ENCODE measurements at places on chromosomes 3 and 15. TPM values are rescaled to one million over a fixed set of nuclear protein-coding genes. Genes with fewer than 3 reads are reported as not detected.

The OXTR gene
- 10.1 TPM for total RNA-seq

The NR1I2 gene
- total RNA-seq: not detected

The LAMB2 gene
- 83.5 TPM for total RNA-seq

The RTP3 gene
- total RNA-seq: not detected

The SCN11A gene
- total RNA-seq: 0.01 TPM

The PLA2G4D gene
- not detected for total RNA-seq

The CILP gene
- total RNA-seq: 0.46 TPM

The SLC24A5 gene
- not detected for total RNA-seq

The MUC20 gene
- total RNA-seq: 0.42 TPM

The SOX14 gene
- total RNA-seq: not detected

The RAMAC gene
- total RNA-seq: 44.9 TPM

The BLM gene
- 12.9 TPM for total RNA-seq

The PATL2 gene
- 0.14 TPM for total RNA-seq

The CHST13 gene
- 0.82 TPM for total RNA-seq

The DUOX2 gene
- 0.05 TPM for total RNA-seq

The PLA2G4B gene
- 1.6 TPM for total RNA-seq

The TMEM40 gene
- 0.28 TPM for total RNA-seq

The CCDC191 gene
- total RNA-seq: 1.5 TPM

The TGFBR2 gene
- total RNA-seq: 57.1 TPM

The ONECUT1 gene
- 0.27 TPM for total RNA-seq

The ULK3 gene
- total RNA-seq: 36.0 TPM

The FBXO40 gene
- not detected for total RNA-seq

The NT5DC2 gene
- 100 TPM for total RNA-seq

The CADPS gene
- not detected for total RNA-seq

The VEPH1 gene
- 0.53 TPM for total RNA-seq

The MINAR1 gene
- total RNA-seq: 0.49 TPM

The CYP8B1 gene
- not detected for total RNA-seq

The LMCD1 gene
- total RNA-seq: 70.3 TPM

The LMAN1L gene
- total RNA-seq: not detected

The CORO2B gene
- total RNA-seq: 3.6 TPM

The NEIL1 gene
- 2.8 TPM for total RNA-seq

The TF gene
- total RNA-seq: 1.2 TPM

The TWF2 gene
- total RNA-seq: 64.6 TPM

The ZNF502 gene
- total RNA-seq: 1.2 TPM

The TM4SF18 gene
- 29.7 TPM for total RNA-seq

The COL8A1 gene
- total RNA-seq: not detected

The IL17RD gene
- 0.97 TPM for total RNA-seq

The ALPK3 gene
- 0.07 TPM for total RNA-seq

The ALDH1A2 gene
- total RNA-seq: 0.15 TPM

The MASP1 gene
- total RNA-seq: not detected

The SPINK8 gene
- total RNA-seq: not detected

The NOX5 gene
- total RNA-seq: 0.24 TPM

The PAQR5 gene
- total RNA-seq: 93.4 TPM

The SLC22A13 gene
- total RNA-seq: not detected

The PRR20G gene
- total RNA-seq: 2.8 TPM

The CFAP100 gene
- not detected for total RNA-seq

The CLK3 gene
- total RNA-seq: 30.8 TPM

The CELSR3 gene
- 4.6 TPM for total RNA-seq

The GPR171 gene
- total RNA-seq: not detected

The C15orf40 gene
- total RNA-seq: 49.8 TPM

The SEMA6D gene
- total RNA-seq: not detected

The TMEM108 gene
- not detected for total RNA-seq

The GUCA1C gene
- not detected for total RNA-seq

The LRRC31 gene
- not detected for total RNA-seq

The PGBD4 gene
- 1.5 TPM for total RNA-seq

The ECE2 gene
- total RNA-seq: not detected

The BOC gene
- 4.8 TPM for total RNA-seq
